Bronchus fibroblast of lung (primary cell): ENCODE measurements at places on chromosomes 12 and 14. TPM values are rescaled to one million over a fixed set of nuclear protein-coding genes. Genes with fewer than 3 reads are reported as not detected.

NOC4L gene
- total RNA-seq = 18.1 and 22.4 TPM in 2 replicates

FGD6 gene
- 2.5 and 3.3 TPM in 2 replicates for total RNA-seq

MYO1H gene
- total RNA-seq = not detected in 2 replicates

RND1 gene
- total RNA-seq = 0.30 TPM in 1 of 2 replicates, not detected in the other

OR9K2 gene
- total RNA-seq = not detected in 2 replicates

SLC16A7 gene
- 15.9 and 22.5 TPM in 2 replicates for total RNA-seq

SPATA7 gene
- total RNA-seq = 11.9 and 15.0 TPM in 2 replicates

CD163L1 gene
- 0.15 and 0.17 TPM in 2 replicates for total RNA-seq

UBR7 gene
- 26.9 and 28.4 TPM in 2 replicates for total RNA-seq
